Dermis blood vessel endothelial cell (primary cell): ENCODE measurements at places on chromosomes 6 and 20. TPM values are rescaled to one million over a fixed set of nuclear protein-coding genes. Genes with fewer than 3 reads are reported as not detected.

SLC22A7 gene
- total RNA-seq, result not detected in 2 replicates

MCHR2 gene
- total RNA-seq, result not detected in 2 replicates

OOEP gene
- not detected in 2 replicates for total RNA-seq

MUCL3 gene
- total RNA-seq, result not detected in 2 replicates

ULBP3 gene
- total RNA-seq, result 6.0 and 14.9 TPM in 2 replicates

SUMO4 gene
- 1.0 and 1.3 TPM in 2 replicates for total RNA-seq

RSPO3 gene
- total RNA-seq, result under 0.01 and 0.19 TPM in 2 replicates

CST2 gene
- total RNA-seq, result not detected in 2 replicates

DNA sequence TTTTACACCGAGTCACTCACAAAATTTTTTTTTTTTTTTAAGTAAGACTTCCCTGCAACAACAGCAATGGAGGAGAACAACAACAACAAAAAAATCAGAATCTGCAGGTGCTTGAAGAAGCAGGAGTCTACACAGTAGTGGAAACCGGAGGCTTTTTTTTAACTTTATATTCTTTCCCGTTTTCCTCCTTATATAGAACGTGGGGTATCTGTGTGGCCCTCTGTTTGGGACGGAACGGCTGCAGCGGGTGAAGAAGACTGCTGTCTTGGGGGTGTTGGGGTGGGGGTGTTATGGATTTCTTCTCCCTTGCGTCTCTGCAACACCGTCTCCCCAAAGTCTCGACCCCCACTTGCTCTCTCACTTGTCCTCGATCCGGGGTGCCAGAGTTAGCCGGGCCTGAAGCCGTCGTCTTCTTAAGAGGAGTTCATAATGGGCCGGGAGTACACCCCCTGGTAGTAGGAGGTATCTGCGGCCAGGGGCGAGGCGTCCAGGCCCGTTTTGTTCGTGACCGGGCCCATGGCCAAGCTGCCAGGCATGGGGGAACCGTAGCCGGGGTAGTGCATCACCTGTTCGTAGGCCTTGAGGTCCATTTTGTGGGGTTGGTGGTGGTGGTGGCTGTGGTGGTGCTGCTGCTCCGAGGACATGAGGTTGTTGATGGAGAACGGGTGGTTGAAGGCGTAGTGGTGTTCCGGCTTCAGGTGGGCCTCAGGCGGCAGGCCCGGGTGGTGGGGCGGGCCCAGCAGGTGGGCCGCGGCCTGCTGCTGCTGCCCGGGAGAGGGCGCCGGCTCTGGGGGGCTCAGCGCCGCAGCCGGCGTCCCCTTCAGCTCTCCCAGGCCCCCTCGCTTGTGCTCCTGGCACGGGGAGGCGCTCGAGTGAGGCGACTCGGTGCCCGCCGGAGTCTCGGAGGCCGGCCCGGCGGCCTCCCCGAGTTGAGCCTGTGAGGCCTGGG lies 2.7 kb downstream of the FOXA2 start:
- DNase-seq, result no peak

DNA sequence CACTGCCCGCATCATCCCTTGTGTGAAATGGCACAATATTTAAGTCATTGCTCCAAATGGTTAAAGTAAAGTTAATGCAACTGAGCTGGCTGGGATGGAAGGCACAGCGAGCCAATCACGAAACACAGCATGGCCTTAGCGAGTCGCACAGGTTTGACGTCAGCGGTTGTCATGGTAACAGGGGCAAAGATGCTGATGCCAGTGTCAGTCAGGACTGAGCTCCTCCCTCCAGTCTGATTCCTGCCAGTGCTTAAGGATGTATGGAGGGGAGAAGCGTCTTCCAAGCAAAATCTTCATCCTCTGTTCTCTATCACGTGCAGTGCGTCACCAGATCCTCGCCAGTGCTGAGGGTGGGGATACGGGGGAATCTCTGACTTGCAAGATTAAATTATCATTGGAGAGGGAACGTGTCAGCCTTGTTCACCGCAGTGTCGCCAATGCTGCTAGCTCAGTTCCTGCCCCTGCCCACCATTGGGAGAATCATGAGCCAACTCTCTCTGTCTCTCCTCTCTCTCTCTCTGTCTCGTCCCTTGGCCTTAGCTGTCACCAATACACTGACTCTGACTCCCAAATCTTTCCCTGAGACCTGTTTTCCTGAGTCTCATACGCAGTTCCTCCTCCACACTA lies 24.5 kb downstream of the TSPYL4 start:
- peak; percentile 66 for DNase-seq

DNA sequence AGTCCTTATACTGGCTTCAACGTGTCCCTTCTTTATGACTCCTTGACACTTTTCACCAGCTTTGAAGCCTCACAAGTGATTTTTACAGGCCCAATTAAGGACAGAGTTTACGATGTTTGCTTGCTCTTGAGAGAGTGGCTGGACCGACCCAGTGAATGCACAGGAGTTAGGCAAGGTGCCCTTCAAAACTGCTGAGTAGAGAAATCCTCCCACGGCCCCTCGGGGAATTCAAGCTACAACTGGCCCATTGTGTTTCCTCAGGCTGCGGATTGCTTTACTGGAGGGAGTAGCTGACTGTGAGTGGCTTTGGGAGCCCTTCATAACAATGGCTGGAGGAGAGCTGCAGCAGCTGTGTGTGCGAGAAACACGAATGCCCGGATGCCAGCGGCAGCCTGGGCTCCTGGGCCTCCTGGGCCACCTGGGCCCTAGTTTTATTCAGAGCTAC lies 50.0 kb downstream of the SGK1 start:
- DNase-seq, result no peak

- DNase-seq, result no peak
Measured at GRCh38 chr6:108406943-108407342, 112.1 kb downstream of the AFG1L start.

GRCh38 chr6:158327211-158327610 lies 14.9 kb downstream of the TULP4 start:
- peak; percentile 24 for DNase-seq

GRCh38 chr20:44066645-44067606 lies 120.1 kb downstream of the JPH2 start:
- DNase-seq, result no peak

DNA sequence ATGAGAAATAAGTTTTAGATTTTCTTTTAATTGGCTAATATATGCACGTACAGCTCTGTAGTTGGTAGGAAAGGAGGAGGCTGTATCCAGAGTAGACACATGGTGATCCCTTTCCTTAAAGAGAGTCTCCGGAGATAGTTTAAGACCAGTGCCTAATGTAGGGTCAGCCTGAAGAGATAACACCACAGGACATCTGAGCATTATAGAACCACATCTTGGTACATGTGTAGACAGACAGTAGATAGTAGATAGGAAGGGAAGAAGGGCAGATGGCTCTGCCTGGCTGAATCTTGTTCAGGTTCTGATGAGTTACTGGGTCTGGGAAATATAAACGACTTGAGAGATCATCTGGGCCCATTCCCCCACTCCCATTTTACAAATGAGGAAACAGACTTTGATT lies 18.5 kb downstream of the CHMP4B start:
- DNase-seq, result no peak

DNA sequence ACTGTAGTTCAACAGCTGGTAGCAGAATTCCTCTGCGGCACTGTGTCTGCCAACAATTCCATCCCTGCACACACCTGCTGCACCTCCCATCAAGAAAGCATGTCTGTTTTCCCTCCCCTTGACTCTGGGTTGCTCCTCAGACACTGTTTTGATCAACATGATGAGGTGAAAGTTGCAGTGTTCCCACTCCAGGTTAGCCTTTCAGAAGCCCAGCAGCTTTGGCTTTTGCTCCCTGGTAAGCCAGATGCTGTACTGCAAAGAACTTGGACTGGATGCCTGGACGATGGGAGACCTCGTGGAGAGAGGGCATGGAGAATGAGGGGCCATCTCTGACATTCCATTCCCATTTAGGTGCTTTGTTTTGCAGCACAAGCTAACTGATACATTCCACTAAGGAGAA lies 79.1 kb upstream of the MAFB start:
- DNase-seq, result no peak

- DNase-seq, result no peak
Measured at GRCh38 chr6:36337814-36338213, 1.1 kb upstream of the BNIP5 start.

- peak; percentile 16 for DNase-seq
Measured at GRCh38 chr20:62583424-62583920, 58.8 kb upstream of the SLCO4A1 start.

GRCh38 chr6:80530103-80530502 lies 423.6 kb downstream of the BCKDHB start:
- DNase-seq, result no peak

DNA sequence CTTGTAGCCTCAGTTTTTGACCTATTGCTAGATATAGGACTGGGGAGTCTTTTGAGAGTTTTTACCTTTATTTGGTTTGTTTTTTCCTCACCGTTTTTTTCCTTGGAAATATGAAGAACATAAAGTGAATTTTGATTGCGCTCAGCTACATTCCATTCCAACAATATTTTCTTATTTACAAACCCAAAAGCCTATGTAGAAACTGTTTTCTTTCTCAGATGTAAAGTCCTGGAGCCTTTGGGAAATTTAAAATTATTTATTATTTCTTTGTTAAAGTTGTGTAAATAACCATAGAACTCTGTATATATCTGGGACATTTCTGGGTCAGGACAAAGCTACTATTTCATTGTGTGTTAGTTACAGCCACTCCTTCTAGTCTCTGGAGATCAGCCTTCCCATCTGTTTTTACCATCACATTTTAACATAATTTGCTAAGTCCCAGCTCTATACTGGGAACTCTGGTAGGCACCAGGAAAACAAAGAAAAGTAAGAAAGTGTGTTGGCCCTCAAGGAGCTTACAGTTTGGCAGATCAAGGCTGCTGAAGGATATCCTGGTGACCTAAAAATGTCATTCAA lies 68.8 kb downstream of the JAG1 start:
- no peak for DNase-seq

GRCh38 chr20:38110525-38111178 lies 54.4 kb downstream of the TGM2 start:
- DNase-seq, result no peak

GRCh38 chr6:113190170-113190569 lies 667.0 kb upstream of the MARCKS start:
- DNase-seq, result no peak

GRCh38 chr20:23034721-23035671 lies at the start of gene SSTR4:
TSS of gene SSTR4 (plus strand) at chr20:23035312. CDS start at chr20:23035484, 172 bp downstream.
- DNase-seq, result no peak

DNA sequence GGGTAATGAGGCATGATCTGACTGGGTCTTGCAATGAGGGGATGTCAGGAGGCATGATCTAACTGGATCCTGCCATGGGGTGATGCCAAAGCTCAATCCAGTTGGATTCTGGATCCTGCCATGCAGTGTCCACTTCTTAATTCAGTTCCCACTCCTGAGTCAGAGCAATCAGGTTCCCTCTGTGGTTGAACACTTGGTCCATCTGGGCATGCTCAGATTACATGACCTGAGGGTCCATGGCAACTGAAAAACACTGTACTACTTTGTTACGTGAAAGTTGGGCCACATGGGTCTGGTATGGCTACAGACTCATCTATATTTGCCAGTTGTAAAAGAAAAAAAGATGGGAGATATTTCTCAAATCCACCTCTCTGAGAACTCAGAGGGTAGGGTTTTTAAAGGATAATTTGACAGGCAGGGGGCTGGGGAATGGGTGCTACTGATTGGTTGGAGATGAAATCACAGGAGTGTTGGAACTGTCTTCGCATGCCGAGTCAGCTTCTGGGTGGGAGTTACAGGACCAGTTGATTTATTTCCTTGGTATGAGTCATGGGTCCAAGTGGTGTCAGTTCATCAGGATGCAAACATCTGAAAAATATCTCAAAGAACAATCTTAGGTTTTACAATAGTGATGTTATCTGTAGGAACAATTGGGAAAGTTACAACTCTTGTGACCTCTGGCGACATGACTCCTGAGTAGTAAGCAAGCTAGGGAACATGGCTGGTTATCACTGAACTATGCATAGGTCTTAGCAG lies 21.6 kb downstream of the C6orf163 start:
- no peak for DNase-seq

GRCh38 chr20:63135411-63135810 lies 80.5 kb downstream of the YTHDF1 start:
- no peak for DNase-seq

DNA sequence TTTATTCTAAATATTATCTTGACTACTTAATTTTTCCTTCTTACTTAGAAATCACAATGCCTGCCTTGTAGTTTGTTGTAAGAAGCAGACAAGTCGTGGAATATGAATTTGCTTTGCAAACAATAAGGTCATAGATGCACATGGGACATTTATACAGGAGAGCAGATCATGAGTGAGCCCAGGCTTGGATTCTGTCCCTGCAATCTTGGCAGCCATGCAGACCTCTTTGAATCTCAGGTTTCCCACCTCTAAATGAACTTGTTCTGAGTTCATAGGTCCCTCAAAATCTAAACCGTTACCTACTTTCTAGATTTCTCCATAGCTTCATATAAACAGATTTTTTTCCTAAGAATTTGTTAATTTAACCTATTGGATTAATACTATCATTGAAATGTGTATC lies 19.5 kb downstream of the KIAA0408 start:
- no peak for DNase-seq

DNA sequence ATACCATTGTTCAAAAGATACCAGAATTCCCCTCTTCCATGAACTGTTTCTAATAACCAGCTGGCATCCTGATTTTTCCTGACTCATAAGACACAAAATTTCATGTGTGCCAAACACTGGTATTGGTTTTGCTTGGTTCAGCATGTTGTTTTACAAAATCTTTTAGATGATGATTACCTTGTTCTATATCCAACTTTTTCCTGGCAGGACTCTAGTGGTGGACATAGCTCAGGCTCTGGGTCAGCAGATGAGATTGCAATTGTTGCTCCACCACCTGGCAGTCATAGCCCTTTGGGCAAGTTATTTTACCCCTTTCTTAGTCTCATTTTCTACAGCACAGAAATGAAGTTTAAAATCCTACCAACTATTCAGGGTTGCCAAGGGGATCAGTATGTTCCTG lies 6.2 kb downstream of the TRIM38 start:
- peak; percentile 34 for DNase-seq

DNA sequence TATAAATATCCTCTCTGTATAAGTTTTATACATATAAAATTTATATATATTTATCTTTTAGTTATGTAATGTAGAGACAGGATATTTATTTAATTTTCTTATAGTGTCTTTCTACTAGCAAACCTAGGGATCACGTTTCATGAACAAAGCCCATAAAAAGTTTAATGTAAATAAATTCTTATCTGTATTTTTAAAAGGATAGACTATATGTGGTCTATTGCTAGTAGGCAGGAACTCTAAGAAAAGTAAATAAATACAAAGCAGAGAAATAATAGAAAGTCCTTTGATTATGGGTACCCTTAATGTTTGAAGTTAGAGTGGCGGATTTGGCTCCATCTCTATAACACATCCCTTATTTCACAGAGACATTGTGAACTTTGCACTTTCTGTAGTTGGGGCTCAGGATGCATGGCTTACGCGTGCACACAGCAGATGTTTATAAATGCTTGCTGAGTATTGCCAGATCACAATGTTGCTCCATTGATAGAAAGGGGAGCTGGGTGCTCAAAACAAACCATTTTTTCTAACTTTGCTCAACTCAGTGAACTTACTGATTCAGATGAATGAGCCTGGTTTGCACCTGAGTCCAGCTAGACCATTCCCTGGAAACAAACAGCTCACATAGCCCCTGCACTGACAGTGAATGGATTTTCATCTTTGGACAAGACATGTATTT lies 179.1 kb downstream of the SYNE1 start:
- DNase-seq, result no peak

GRCh38 chr6:131381052-131381708 lies 191.8 kb upstream of the ARG1 start:
- no peak for DNase-seq
